ENCODE measurements at places on chromosomes 1 and 21.

GRCh38 chr21:15121655-15122120 lies 56.9 kb upstream of the NRIP1 start:
- DNase-seq: no peak

- DNase-seq: no peak
Observed at GRCh38 chr1:54378157-54378873, 27.9 kb downstream of the SSBP3 start.

GRCh38 chr1:119420638-119421037 lies 5.7 kb downstream of the HSD3B2 start:
- DNase-seq: no peak

- no peak for DNase-seq
Observed at GRCh38 chr1:175209493-175209921, 16.9 kb upstream of the KIAA0040 start.

GRCh38 chr1:19597496-19598309 lies 46.4 kb upstream of the NBL1 start:
- no peak for DNase-seq

DNA sequence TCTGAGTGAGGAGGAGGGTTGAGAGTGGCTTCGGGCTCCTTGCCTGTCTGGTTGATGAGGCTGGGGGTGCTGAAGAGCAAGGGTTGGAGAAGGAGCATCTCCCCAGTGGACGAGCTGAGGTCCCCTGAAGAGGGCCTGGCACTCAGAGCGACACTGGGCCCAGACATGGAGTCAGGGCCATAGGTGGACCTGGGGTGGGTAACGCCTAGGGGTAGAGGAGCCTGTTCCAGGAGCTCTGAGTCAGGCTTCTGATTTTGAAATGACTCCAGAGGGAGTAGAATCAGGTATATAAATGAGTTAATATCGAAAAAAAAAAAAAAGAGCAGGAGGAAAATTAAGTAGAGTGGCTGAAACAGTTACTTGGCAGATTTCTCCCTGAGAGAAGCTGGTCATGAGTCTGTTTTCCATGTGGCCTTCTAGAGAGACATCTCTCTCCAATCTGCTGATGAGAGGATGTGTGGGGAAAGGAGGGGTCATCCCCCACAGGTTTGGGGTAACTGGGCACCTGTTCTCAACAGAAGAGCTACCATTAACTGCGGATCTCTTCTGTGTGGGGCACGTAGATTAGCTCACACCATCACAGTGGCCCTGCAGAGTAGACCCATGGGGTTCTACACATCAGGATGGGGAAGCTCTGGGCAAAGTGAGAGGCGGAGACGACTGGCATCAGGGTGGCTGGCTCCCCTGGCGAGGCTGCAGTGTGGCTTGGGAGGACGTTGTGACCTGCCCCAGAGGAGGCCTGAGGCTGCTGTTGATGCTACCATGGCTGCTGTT lies 115.5 kb downstream of the DHRS3 start:
- no peak for DNase-seq

- peak; percentile 39 for DNase-seq
Observed at GRCh38 chr1:167059045-167059808, 30.9 kb downstream of the GPA33 start.

- DNase-seq: peak; percentile 97
Observed at GRCh38 chr21:38773099-38774061, 32.3 kb upstream of the ETS2 start.

DNA sequence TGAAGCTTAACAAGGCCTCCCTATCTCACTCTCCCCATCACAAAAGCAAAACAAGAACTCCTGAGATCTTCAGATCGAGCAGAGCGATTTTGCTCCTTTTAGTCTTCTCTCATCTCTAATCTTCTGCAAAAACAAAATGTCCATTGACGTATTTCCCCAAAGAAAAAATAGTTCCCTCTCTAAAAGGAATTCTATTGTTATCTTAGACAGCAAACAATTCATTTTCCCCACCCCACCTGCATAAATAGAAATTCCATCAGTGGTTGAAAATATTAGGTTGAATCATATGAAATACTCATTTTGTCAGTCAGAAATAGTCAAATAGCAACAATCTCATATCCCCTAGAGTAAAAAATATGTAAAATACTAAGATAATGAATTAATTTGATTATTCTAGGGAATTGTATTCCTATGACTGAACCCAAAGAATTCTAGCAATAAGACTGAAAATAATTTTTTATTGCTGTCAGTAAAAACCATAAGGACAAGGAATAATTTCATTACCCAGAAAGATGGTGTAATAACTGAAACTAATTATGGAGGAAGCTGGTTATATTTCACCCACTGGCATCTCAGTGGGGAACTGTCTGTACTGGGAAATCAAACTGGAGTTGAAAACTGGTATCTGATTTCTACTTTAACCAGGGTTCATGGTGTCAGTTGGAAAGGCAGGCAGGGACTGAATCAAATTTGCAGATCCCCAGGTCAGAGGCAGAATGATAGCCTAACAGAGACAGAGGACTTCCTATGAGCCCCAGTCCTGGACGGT lies 51.3 kb downstream of the RHOU start:
- no peak for DNase-seq

DNA sequence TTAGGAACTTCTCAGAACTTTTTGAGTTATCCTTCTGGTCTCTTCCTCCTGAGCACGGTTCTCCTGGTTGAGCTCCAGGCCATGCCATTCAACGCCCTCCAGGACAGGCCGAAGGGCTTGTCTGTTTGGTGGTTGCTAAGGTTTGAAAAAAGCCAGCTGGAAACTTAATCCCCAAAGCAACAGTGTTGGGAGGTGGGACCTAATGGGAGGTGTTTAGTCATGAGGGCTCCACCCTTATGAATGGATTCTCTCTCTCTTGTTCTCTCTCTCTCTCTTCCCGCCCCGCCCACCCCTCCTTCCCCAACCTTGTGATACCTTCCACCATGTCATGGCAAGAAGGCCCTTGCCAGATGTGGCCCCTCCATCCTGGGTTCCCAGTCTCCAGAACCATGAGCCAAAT lies 829 bp downstream of the KCNE1 start:
- no peak for DNase-seq

DNA sequence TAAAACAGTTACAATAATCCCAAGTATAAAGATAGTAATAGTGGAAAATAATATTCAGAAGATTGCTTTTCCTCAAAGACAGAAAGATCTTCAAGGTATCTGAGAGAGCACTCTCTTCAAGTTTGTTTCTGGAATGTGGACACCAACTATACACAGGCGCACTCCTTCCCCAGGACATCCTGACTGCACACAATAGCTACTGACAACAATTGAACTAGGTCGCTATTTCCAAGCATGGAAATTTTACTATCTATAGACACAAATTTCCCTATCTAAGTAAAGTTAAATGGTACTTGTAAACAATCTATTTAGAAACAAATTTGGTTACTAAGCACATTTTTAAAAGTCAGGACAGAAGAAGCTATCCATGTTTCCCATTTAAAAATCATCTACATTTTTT lies 19.1 kb downstream of the ARHGAP29 start:
- DNase-seq: no peak

DNA sequence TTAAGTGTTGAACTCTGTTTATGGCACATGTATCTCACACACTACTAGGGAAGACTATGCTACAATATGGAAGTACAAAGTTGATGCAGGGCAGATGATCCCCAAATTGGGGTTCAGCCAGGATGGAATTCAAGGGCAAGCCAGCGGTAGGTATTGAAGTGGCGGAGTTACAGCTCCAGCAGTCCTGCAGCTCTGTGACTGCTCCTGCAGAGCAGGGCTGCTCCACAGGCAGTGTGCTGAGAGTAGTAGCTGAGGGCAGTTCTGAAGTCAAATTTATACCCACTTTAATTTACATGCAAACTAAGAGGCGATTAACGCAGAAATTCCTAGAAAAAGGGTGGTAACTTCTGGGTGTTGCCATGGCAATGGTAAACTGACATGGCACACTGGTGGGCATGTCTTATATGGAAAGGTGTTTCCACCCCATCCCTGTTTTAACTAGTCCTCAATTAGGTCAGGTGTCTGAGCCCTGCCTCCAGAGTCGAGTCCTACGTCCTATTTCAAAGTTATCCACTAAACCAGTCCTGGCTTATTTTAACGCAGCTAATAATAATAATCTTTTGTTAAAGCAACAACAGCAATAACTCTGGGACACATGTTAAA lies 20.6 kb upstream of the CENPF start:
- DNase-seq: no peak

GRCh38 chr1:53129891-53130597 lies 12.4 kb downstream of the SLC1A7 start:
- DNase-seq: no peak

GRCh38 chr21:16580661-16581060 lies 850.9 kb downstream of the USP25 start:
- DNase-seq: no peak

DNA sequence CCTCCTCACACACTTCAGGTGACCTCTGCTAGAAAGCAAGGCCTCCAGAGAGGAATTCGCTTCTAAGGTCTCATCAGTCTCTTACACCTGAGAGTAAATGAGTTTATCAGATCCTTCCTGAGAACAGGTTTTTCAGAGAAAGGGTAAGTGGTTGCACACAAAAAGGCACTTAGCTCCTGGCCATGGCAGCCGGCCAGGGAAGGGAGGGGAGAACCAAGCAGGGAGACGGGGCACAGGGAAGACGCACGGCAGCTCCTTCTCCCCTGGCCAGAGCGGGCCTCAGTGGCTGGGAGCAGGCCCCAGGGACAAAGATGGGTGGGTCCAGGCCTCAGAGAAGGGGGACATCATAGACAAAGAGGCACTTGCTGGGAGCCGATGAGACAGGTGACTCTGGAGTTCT lies 3.6 kb upstream of the TNNT2 start:
- DNase-seq: no peak

DNA sequence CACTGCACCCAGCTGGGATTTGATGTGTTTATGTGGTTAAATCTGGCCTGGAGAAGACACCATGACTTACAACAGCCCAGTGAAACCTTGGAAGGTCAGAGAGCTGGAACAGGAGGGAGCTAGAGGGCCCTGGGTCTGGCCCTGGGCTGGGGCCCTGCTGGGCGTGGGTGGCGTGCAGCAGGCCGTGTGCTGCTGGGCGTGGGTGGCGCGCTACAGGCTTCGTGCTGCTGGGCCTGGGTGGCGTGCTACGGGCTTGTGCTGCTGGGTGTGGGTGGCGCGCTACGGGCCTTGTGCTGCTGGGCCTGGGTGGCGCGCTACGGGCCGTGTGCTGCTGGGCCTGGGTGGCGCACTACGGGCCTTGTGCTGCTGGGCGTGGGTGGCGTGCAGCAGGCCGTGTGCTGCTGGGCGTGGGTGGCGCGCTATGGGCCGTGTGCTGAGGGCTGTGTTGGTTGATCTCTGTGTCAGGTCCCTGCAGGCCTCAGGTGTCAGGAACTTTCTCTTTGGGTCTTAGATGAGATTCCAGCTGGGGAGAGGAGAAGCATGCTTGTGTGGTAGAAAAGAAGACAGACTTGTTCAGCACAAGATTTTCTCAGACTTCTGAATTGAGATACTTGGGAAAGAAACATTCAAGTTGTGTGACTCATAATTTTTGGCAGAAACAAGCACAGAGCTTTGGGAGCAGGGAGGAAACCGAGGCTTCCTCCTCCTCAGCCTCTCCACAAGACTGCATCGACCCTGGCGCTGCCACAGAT lies 66.0 kb downstream of the COL18A1 start:
- DNase-seq: peak; percentile 73

- DNase-seq: no peak
Observed at GRCh38 chr1:71166178-71167173, 85.6 kb upstream of the ZRANB2 start.

GRCh38 chr21:36615274-36615964 lies 83.5 kb upstream of the SIM2 start:
- DNase-seq: no peak

DNA sequence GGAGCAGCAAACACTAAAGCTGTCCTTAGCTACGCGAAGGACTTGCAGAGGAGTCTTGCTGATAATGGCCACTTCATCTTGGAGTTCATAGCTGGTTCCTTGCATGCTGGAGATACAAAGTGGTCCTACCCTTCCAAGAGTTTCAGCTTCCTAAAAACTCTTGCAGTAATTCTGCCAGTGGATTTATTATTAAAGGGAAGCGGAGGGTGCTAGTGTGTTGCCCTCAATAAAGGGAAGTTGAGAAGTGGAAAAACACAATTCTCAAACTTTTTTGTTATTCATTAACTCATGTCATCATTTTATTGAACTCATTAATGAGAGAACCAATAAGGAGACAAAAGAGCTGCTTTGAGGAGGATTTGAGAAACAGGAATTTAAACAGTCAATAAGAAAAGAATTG lies 6.5 kb upstream of the HAPLN2 start:
- DNase-seq: no peak

DNA sequence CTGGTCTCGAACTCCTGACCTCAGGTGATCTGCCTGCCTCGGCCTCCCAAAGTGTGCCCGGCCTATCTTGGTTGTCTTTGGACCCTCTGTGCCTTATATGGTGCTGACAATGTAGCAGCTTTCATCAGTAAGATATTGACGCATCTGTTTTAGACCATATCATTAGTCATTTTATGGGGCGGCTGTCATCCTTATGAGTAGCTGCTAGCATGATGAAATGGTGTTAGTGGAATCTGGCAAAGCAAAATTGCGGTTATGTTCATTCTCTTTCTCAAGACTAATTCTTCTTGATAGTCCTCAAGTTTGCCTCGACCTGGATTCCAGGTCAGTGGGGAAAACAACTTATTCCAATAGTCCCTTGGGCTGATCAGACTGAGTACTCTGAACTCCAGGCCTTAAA lies 199.9 kb downstream of the PRDM2 start:
- DNase-seq: no peak

- DNase-seq: no peak
Observed at GRCh38 chr1:212153635-212154034, 118.1 kb downstream of the DTL start.

- DNase-seq: no peak
Observed at GRCh38 chr1:178493301-178493741, 3.4 kb downstream of the CLEC20A start.

DNA sequence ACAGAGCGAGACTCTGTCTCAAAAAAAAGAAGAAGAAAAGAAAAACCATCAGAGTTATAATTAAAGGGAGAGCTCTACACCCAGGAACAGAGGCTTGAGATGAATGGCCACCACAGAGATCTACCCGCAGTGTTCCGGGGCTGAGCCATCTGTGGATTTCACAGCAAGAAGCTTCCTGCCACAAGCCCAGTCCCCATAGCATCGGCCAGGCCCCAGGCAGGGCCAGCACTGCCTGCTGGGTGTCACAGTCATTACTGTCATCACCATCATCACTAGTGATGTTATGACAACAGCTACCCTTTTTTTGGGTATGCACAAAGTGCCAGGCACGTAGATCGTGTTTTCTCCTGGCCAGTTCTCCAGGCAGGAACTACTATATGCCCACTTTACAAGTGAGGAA lies 111.6 kb upstream of the VAMP3 start:
- DNase-seq: no peak

- no peak for DNase-seq
Observed at GRCh38 chr1:203038217-203038741, 12.0 kb downstream of the PPFIA4 start.

GRCh38 chr1:111734426-111734825 lies 4.8 kb downstream of the INKA2 start:
- DNase-seq: no peak

All from HFF-Myc (cell line).